ENCODE measurements at places on chromosomes 12 and 14.

DNA sequence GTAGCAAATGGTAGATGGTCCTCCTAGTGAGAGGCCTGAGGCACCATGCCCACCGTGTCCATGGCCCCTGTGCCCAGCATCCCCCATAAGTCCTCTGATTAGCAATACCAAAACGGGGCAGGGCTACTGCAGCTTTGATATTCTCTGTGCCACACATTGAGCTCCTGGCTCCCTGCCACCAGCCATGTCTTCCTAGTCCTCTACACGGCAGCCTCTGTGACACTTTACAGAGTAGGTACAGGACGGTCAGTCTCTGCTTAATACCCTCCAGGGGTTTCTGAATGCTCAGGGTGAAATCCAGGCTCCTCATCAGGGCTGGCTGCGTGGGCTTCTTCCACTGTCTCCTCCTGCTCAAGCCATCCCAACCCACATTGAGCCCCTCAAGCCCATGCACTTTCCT is 8.0 kb downstream of the RBM19 start:
- DNase-seq, result no peak

- no peak for DNase-seq
These were observed 162.4 kb upstream of the PRMT8 start for GRCh38 chr12:3328571-3328970.

DNA sequence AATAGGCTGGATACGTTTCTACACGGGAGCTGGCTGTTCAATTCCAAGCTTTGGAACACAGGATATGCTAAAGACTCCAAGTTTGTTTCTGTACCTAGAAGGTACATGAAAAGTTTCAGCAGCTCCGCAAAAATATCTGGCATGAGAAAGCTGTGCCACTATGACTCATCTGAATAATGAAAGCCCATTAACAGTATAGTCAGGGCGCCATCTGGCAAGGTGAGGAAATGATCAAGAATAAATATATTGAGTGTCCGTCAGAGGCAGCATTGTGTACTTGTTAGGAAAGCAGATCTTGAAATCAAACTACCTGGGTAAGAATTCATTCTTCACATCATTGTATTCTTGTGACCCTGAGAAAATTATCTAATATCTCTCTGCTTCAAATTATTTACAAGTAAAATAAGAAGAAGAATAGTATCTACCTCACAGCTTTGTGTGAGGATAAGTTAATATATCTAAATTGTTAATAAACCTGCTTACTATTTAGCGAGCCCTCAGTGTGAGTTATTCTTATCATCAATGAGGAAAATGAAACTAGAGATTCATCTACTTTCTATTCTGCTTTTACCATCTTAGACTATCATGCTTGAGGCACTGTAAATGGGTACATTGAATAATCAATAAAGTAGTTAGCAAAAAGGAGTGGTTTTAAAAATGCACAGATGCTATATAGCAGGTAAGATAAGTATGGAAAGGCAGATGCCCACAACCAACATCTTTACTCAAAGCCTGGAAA is 53.5 kb downstream of the FSCB start:
- no peak for DNase-seq

GRCh38 chr12:29008786-29009185 is 140.3 kb upstream of the FAR2 start:
- no peak for DNase-seq

- no peak for DNase-seq
These were observed 9.9 kb downstream of the HECTD1 start for GRCh38 chr14:31197671-31198070.

GRCh38 chr12:90925562-90925961 is 29.4 kb downstream of the CCER1 start:
- no peak for DNase-seq

DNA sequence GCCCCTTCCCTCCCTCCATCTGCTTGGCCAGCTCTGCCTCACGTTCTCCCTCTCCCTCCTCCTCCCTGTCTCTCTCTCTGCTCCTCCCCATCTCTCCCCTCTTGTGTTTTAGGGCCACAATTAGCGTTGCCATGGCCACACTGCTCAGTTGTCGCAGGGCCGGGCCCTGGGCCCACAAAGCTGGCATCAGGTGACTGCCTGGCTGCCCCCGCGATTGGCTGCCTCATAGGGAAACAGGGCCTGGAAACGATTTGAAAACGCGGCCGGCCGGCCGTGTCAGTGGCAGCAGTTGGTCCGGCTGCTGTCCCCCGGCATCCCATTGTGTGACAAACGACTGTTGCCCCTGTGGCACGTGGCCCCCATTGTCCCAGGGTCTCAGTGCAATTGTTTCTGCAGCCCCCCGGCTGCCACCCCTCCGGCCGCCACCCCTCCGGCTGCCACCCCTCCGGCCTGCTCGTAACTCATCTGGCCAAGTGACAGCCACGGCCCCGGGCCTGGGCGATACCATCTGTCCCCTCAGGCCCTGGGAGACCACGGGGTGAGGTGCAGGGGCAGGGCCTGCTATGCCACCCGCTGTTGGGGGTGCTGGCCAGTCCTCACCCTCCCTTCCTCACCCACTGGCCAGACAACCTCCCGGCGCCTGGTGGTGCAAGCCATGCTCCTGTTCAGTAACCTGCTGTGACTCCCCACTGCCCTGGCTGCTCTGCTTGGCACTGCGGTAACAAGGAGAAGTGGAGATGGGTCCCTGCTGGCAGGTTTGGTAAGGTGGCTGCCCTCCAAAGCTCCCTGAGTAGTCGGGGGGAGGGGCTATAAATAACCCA is 17.4 kb downstream of the FOXN4 start:
- peak; percentile 93 for DNase-seq

DNA sequence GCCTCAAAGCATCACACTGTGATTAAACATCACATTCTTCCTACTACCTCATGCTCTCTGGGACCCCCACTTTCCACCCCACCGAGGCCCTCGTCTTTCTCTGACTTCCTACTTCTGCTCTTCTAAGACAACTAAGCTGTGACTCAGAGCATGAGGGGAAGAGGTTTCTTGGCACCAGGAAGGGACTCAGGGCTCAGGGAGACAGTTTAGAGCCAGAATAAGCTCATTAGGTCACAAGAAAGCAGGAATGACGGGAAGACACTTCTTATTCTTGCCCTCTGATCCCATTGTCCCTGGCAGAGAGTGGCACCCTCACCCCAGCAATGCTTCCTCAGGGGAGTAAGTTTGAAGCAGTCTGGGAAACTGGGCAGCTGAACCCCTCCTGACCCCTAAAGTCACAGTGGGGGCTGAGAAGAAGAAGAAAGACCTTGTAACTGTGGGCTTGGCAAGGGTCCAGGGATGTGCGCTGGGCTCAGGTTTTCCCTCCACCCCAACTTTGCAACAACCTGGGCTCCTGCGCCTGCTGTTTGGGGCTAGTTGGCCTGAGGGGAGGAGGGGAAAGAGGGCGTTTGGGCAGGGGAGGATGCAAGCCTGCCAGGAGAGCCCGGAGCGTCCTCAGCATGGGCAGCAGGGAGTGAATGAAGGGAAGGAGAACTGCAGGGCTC is 64.6 kb upstream of the ACTN1 start:
- DNase-seq, result no peak

DNA sequence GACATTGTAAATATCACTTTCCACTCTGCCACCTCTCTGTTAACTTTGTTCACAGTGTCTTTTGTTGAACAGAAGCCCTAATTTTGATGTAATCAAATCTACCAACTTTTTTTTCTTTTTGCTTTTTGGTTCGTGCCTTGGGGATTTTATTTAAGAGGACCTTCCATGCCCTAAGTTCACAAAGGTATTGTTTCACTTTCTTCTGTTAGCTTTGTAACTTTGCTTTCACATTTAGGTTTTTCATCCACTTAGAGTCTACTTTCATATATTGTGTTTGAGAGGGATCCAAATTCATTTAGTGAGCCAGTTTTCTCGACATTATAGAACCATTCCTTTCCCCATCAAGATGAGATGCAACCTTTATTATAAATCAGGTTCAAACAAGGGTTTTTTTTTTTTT is 275.7 kb upstream of the CRY1 start:
- no peak for DNase-seq

- DNase-seq, result no peak
These were observed 26.9 kb downstream of the SIX1 start for GRCh38 chr14:60622210-60622916.

- no peak for DNase-seq
These were observed 116.1 kb downstream of the C12orf42 start for GRCh38 chr12:103379670-103380069.

DNA sequence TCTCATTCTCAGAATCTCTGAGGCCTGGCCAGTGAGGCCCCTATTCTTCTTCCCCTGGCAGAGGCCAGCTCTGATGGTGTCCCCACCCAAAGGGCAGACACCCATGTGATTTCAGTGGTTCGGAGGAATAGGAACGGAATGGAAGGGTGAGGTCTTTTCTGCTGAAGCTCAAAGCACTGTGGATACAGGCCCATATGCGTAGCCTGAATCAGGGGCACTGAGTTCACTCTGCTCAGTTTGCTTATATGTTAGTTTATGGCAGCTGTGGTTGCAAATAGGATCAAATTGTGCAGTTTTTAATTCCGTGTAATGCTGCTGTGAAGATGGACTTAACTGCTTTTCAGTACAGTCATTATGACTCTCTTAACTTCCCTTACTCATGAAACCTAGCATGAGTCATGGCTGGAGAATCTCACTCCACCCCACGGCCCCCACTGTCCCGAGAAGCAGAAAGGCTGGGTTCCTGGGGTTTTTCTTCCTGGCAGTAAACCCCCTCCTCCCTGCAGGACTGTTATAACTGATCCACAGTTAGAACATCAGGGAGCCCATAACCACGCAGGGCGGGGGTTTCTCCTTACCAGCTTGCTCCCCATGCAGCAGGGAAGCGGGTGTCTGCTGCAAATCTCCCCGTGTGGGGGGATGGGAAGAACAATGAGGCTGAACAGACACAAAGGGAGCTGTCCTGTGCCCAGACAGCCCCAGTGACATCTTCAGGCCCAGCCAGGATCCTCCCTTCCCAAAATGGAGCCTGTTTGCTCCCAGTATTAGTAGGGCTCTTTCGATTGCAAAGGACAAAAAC is 122.7 kb downstream of the SLC38A6 start:
- DNase-seq, result no peak

DNA sequence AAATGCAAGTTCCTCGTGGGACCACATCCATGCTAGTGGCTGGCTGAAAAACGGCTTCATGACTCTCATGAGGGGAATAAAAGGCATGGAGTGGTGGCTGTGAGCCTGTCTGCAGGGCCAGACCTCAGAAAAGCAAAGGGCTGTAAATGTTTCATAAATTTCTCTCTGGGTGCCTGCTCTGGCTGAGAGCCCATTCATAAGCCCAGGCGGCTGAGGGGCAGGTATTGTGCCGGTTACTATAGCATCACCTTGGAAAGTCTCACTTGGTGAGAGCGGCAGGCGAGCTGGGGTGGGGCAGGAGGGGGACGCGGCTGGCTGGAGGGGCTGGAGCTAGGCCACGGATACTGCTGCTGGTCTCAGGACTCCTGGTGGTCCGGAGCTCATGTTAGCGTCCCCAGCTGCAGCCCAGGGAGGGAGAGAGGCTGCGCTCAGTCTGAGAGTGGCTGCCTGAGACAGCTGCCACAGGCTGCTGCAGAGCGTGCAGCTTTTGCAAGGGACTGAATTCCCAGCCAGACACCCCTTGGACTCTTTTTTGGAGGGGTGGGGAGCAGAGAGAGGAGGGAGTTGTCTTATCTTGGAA is at the start of gene SLC17A8:
TSS of gene SLC17A8 (plus strand) at position 431 of the 580 bp plus-strand sequence. CDS start 318 bp downstream, outside the sequence.
- DNase-seq, result peak; percentile 16

DNA sequence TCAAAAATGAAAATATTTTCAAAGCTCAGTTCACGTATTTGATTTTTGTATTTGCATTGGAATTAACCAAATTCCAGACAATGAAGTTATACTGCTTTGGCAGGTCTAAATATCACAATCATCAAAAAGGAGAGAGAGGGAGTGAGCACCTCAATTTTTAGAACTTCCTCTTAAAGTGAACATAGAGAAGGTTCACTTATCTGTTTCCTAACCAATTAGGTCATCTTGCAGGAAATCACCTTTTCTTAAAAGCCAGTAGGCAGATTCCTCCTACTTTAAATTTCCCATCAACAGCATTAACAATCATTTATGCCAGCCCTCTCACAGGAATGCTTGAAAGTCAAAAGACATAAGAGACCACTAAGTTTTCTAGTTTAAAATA is 388.7 kb downstream of the ZFP36L1 start:
- no peak for DNase-seq

GRCh38 chr12:119069147-119069642 is 87.9 kb downstream of the SRRM4 start:
- DNase-seq, result peak; percentile 75

- DNase-seq, result no peak
These were observed 32.7 kb downstream of the RTRAF start for GRCh38 chr14:52021957-52022600.

GRCh38 chr14:72186523-72186922 is 254.3 kb downstream of the RGS6 start:
- DNase-seq, result no peak

GRCh38 chr14:41609704-41610183 is 3.1 kb downstream of the LRFN5 start:
- peak; percentile 94 for DNase-seq

- DNase-seq, result no peak
These were observed 101.1 kb downstream of the PLEKHG7 start for GRCh38 chr12:92803903-92804302.

GRCh38 chr12:123363390-123363739 is 1.3 kb downstream of the SBNO1 start:
- no peak for DNase-seq

DNA sequence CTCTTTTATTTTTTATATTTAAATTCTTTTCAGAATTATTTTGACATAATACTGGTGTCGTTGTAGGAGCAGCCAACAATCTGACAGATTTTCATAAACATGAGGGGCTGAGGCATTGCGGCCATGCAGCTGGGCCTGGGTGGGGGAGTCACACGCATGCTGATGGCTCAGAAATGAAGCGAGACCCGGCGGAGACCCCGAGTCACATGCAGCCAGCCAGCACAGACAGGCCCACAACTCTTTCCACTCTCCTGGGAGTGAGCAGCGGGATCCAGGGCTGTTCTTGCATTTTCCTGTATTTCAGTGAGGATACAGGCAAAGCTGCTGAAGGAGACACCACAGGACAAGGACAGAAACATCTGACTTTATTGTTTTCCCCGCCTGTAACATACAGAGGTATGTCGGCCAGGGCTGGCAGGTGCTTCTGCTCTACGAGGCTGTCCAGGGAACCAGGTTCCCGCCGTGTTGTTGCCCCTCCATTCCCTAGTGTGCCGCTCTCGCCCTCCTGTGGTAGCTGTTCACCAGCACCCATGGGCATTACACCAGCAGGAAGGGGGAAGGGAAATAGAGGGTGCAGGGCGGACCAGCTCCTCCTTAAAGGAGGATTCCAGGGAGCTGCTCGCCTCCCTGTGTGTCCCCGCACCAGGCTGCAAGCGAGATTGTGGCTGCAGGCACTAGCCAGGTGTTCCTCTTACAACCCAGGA is 30.5 kb downstream of the FZD10 start:
- no peak for DNase-seq

DNA sequence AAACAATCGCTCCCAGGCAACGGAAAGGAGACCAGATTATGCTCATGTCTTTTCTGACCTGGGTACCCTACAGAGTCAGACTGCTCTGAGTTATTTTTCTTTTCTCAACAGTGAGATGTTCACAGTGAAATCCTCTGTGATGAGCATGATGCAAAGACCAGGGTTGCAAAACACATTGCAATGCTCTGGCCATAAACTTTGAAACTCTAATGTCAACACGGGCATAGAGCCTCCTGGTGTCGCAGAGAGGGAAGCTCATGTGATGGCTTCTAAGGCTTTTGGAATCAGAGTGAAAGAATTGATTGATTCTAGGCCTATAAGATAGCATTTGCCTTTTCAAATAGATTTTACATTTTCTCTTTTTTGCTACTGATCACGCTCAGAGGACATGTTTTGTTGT is 193.4 kb downstream of the RASSF9 start:
- DNase-seq, result no peak

- DNase-seq, result no peak
These were observed 28.8 kb upstream of the GZMB start for GRCh38 chr14:24662753-24663152.

- no peak for DNase-seq
These were observed 4.8 kb downstream of the DGKA start for GRCh38 chr12:55935738-55936151.

- peak; percentile 65 for DNase-seq
These were observed at the start of gene CAMKK2 for GRCh38 chr12:121296618-121297434. Gene CAMKK2, minus strand, starts transcription at chr12:121296709. Its CDS starts 22,183 bp downstream, at chr12:121274526.
